ENCODE measurements at places on chromosomes 4 and X.
A peak's percentile ranks its signal among the peaks of the same experiment; 100 is the strongest.

DNA sequence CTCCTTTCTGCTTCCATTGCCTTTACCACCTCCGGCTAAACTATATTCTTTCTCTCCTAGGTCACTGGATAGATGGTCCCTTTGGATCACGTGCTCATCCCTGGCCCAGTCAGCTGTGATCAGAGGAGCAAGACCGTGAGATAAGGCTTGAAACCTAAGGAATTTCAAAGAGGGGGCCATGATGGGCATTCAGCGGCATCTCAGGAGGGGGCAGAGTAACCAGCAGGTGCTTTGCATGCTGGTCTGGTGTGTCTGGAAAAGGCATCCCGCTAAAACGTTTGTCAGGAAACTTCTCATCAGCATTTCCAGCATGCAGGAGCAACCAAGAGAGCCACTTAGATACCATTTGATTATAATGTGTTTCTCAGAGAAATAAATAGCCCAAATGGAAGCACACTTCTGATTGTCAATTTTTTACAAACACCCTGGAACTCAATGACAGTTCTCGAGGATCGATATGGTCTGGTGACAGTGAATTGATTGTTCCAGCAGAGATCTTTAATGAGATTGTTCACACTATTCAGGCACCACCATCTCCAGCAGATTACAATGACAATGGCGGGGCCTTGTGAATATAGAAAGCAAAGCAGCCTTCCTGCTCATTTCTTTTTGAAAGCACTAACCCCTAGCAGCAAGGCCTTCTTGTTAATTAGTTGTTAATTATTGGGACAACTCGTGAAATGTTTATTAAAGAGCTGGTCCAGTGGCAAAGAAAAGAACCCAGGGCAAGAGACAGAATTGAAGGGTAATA is 327.1 kb downstream of the PTTG2 start:
- H3K36me3 ChIP-seq = no peaks in the 10 kb centered on the region
- H3K27ac ChIP-seq = no peak overlapping the region
- H3K4me1 ChIP-seq = no peaks in the 10 kb centered on the region
- no peak overlapping the region for H3K4me3 ChIP-seq
- no peak for DNase-seq
- H3K27me3 ChIP-seq = no peaks in the 10 kb centered on the region

DNA sequence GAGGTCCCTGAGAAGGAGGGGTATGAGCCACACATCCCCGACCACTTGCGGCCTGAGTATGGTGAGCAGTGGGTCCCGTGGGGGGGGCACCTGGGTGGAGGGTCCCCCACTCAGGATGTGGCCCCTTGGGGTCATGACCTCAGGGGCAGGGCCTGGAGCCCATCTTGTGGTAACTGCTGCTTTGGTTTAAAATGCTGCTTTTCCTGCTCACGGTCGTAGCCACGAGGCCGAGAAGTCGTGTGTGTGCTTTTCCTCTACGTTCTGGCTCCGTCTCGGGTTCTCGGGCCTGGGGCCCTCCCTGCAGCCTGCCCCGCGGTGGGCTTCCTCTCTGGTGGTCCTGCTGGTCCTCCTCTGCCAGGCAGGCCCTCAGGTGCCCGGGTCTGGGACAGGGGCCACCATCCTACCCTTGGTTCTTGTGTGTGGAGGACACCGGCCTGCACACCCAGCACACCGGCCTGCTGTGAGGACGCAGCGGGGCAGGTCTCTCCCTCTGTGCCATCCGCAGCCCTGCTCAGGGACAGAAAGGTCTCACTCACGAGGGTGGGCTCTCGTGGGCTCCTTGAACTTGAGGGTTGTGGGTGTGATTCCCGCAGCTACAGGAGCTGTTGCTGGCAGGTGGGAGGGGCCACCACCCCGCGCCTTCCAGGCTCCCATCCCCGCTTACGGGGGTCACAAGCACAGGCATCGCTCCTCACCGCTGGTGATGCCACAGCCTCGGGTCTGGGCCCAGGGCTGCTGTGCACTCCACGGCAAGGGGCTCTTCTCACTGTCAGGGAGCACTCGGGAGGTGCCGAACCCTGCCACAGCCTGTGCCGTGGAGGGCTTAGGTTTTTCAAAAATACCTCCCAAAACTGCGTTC is 19.6 kb downstream of the UVSSA start:
- no peaks in the 10 kb centered on the region for H3K4me1 ChIP-seq
- H3K27ac ChIP-seq = no peak overlapping the region
- no peaks in the 10 kb centered on the region for H3K36me3 ChIP-seq
- H3K4me3 ChIP-seq = no peak overlapping the region

DNA sequence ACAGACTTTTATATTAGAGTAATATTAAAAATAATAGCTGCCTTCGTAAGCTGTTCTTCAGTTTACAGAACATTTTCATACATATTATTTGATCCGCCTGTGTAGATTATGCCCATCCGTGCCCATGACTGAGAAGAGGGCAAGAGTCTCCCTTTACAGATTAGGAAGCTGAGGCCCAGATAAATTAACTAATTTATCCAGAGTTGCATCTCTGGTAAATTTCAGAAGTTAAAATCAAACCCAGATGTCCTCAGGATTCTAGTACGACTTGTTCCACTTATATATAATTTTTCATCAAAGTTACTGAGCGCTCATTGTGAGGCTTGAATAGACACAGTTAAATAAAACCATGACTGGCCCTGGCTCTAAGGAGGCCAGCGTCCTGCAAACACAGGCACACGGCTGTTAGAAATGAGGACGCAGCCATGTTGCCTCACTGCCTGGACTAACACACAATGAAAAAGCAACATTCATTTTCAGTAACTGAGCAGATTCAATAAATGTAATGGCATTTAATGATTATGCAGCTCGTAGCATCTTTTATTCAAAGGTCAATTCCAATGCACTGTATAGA is 148.0 kb downstream of the TENM3 start:
- no peak overlapping the region for H3K4me3 ChIP-seq
- no peaks in the 10 kb centered on the region for H3K4me1 ChIP-seq
- H3K27ac ChIP-seq = no peak overlapping the region

- no peak overlapping the region for H3K27ac ChIP-seq
- H3K4me3 ChIP-seq = no peak overlapping the region
- H3K36me3 ChIP-seq = no peaks in the 10 kb centered on the region
- H3K4me1 ChIP-seq = no peaks in the 10 kb centered on the region
Measured at GRCh38 chrX:109914114-109914849, 88.6 kb upstream of the TMEM164 start.

DNA sequence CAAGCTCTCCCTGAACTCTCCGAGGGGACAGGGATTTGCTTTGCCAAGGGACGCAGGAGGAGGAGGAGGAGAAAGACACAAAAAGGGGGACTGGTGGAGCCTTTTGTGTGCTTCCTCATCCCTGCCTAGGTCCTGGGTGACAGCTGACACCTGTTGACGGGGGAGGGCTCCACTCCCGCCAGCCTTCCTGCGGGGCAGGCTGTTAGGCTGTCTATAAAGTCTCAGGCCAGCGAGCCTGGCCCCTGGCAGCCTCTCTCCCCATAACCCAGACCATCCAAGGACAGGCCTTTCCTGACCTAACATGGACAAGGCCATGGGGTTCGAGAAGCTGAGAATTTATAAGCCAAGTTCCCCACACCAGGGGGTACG is 832 bp upstream of the EVC2 start:
- H3K27me3 ChIP-seq = peaks cover 48% of the 10 kb centered on the region
- DNase-seq = no peak
- H3K4me3 ChIP-seq = no peak overlapping the region
- peaks cover 3% of the 10 kb centered on the region for H3K36me3 ChIP-seq

DNA sequence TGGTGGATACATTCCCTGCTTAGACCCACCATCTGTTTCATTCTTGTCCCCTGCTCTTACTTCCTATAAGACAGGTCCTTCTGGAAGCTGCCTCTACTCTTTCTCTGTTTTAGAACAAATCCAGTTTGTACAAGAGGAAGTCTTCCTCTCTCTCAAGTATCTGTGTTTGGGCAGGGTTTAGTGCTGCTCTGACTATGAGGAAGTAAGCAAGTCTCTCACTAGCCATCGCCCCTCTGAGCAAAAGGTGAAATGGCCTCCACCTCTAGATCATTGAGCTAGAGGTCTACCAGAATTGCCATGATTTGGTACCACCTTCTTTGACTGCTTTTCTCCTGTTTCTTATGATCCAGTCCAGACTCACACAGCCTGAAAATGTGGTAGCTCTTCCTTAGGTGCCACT is 8.4 kb downstream of the BTK start:
- no peaks in the 10 kb centered on the region for H3K36me3 ChIP-seq
- no peaks in the 10 kb centered on the region for H3K4me1 ChIP-seq
- DNase-seq = no peak
- no peak overlapping the region for H3K4me3 ChIP-seq

GRCh38 chr4:22170353-22170752 is 221.8 kb upstream of the KCNIP4 start:
- H3K36me3 ChIP-seq = no peaks in the 10 kb centered on the region
- DNase-seq = no peak
- no peaks in the 10 kb centered on the region for H3K27me3 ChIP-seq
- no peaks in the 10 kb centered on the region for H3K4me1 ChIP-seq

DNA sequence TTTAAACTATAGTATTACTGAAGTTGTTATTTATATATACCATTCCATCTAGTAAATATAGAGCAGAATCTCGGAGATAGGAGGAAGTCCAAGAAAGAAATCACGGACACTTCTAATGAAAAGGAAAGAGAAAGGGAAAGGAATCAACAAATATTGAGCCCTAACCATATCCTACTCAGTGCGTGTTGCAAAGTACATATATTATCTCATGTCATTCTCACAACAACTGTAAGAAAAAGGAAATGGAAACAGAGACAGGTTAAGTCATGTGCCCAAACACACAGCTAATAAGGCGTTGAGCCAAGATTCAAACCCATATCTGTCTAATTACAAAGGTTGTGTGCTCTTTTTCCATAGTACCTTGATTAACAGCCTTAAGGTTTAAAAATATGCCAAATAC is 16.0 kb downstream of the HTR2C start:
- no peak for DNase-seq
- no peaks in the 10 kb centered on the region for H3K27me3 ChIP-seq
- no peak overlapping the region for H3K27ac ChIP-seq
- no peaks in the 10 kb centered on the region for H3K4me1 ChIP-seq
- no peaks in the 10 kb centered on the region for H3K36me3 ChIP-seq
- H3K4me3 ChIP-seq = no peak overlapping the region

- H3K36me3 ChIP-seq = peaks cover 13% of the 10 kb centered on the region
- DNase-seq = no peak
- peak overlapping the region; percentile 18 for H3K27ac ChIP-seq
- no peak overlapping the region for H3K4me3 ChIP-seq
- H3K4me1 ChIP-seq = peaks cover 13% of the 10 kb centered on the region
Measured at GRCh38 chr4:55524844-55525571, 21.7 kb downstream of the CLOCK start.

- no peaks in the 10 kb centered on the region for H3K27me3 ChIP-seq
- no peak overlapping the region for H3K4me3 ChIP-seq
- no peak for DNase-seq
- H3K4me1 ChIP-seq = no peaks in the 10 kb centered on the region
Measured at GRCh38 chr4:71978210-71978835, 53.5 kb upstream of the NPFFR2 start.

DNA sequence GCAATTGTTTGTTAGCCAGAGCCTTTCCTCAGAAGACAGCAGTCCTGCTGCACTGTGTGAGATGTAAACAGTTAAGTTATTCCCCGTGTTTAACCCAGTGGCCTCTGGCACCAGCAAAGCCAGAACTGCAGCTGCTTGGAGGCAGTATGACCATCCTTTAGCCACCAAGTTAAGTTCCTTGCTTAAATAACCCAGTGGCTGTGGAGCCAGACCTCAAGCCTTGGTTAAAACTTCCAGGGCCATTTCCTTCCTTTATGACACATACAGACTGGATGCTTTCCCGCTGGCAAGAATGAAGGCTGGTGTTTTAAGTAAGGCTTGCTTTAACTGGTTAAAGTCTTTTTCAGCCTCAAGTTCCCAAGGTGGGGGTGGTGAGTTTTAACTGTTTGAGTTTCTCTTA is 379.8 kb downstream of the DCAF12L2 start:
- no peaks in the 10 kb centered on the region for H3K27me3 ChIP-seq
- H3K36me3 ChIP-seq = no peaks in the 10 kb centered on the region
- no peaks in the 10 kb centered on the region for H3K4me1 ChIP-seq
- no peak overlapping the region for H3K4me3 ChIP-seq
- no peak for DNase-seq

- DNase-seq = no peak
- H3K4me3 ChIP-seq = no peak overlapping the region
- H3K27ac ChIP-seq = no peak overlapping the region
- H3K27me3 ChIP-seq = no peaks in the 10 kb centered on the region
- no peaks in the 10 kb centered on the region for H3K36me3 ChIP-seq
Measured at GRCh38 chrX:71637848-71638247, 19.5 kb upstream of the CXCR3 start.

- H3K27ac ChIP-seq = no peak overlapping the region
- no peak for DNase-seq
- H3K36me3 ChIP-seq = no peaks in the 10 kb centered on the region
- H3K27me3 ChIP-seq = no peaks in the 10 kb centered on the region
- H3K4me1 ChIP-seq = peaks cover 2% of the 10 kb centered on the region
Measured at GRCh38 chr4:11073621-11074051, 355.1 kb downstream of the HS3ST1 start.

DNA sequence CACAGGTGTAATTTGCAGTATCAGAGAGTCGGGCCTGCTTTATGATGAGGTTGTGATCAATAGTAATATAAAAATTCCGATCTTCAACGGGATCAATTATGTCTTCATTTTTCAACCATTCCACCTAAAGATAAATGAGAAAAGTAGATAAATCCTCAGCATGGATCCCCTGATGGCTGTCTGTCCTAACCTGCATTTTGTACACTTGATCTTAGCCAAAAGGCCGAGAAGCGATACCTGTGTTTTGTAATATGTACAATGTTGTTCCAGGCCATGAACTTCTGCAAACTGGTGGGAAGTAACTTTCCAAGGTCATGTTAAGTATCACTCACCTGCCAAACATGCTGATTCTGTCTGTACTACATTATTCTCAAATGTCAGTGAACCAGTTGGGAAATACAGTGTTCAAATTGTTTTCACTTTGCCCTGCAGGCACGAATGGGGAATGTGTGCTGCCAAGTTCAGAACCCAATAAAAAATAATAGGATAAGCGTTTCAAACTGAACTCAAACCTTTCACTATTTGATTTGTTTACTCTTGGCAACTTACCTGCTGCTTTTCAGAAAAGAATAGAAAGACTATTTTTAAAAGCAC is 298.1 kb downstream of the UNC5C start:
- H3K27ac ChIP-seq = no peak overlapping the region
- peaks cover 16% of the 10 kb centered on the region for H3K4me1 ChIP-seq
- H3K36me3 ChIP-seq = no peaks in the 10 kb centered on the region
- no peaks in the 10 kb centered on the region for H3K27me3 ChIP-seq

- no peak for DNase-seq
- H3K4me1 ChIP-seq = peaks cover 1% of the 10 kb centered on the region
- H3K27me3 ChIP-seq = peaks cover 3% of the 10 kb centered on the region
- no peak overlapping the region for H3K27ac ChIP-seq
- H3K36me3 ChIP-seq = no peaks in the 10 kb centered on the region
Measured at GRCh38 chr4:22238742-22239141, 277.1 kb downstream of the ADGRA3 start.

GRCh38 chrX:106246511-106246910 is 78.4 kb downstream of the PWWP3B start:
- no peaks in the 10 kb centered on the region for H3K36me3 ChIP-seq
- H3K4me1 ChIP-seq = no peaks in the 10 kb centered on the region
- H3K27ac ChIP-seq = no peak overlapping the region
- no peaks in the 10 kb centered on the region for H3K27me3 ChIP-seq

GRCh38 chrX:10660171-10660570 is 39.8 kb upstream of the MID1 start:
- no peak overlapping the region for H3K4me3 ChIP-seq
- no peaks in the 10 kb centered on the region for H3K27me3 ChIP-seq
- no peak for DNase-seq
- no peaks in the 10 kb centered on the region for H3K4me1 ChIP-seq
- H3K27ac ChIP-seq = no peak overlapping the region
